ENCODE measurements at places on chromosomes 12 and 14.

DNA sequence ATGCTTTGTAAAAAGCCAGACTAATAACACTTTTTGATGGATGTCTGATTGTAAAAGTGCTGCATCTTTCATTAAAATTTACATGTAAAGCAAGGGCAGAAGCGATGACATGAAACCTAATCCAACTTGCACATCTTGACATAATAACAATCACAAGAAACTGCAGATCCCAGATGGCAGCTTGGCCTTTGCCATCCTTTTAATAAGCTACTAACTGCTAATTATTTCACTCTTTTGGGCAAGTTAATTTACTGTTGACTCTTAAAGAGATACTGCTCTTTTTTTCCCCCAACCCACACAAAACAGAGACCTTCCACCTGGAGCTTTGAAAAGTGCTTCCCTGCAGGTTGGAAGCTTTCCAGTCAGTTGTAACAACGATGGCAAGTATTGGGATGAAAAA lies 137.5 kb downstream of the NRXN3 start:
- no peak for DNase-seq

- no peak for DNase-seq
These were observed 7.6 kb upstream of the IFI27 start for GRCh38 chr14:94102768-94103482.

DNA sequence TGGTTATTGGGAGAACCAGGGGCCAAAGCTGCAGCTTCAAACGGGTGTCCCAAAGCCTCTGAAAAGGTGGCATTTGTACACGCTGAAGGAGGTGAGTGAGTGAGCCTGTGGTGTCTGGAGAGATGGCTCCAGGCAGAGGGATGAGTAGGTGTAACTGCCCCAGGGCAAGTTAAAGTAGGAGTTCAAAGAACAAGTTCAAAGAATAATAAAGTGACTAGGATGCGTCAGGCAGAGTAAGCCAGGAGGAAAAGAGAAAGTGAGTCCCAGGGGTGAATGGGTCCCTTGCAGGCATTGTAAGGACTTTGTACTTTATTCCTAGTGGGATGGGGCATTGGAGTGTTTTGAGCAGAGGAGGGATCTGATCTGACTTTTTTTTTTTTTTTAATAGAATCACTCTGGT lies 201.4 kb upstream of the PWP1 start:
- no peak for DNase-seq

DNA sequence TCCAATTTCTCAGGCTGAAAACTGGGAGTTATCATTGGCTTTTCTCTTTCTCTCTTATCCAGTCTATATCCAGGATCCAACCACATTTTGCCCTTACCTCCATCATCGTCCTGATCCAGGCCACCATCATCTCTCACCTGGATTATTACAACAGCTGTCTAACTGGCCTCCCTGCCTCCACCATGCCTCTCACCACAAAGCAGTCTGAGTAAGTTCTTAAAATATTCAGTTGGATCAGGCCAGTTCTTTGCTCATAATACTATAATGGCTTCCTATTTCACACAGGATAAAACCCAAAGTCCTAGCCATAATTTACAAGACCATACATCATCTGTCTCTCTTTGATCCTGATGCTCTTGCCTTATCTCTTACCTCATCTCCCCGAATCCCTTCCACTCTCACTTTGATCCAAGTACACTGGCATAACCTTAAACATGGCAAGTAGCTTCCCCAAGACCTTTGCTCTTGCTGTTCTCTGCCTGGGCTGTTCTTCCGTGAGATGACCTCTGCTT lies 133.4 kb upstream of the RAP1B start:
- no peak for DNase-seq

DNA sequence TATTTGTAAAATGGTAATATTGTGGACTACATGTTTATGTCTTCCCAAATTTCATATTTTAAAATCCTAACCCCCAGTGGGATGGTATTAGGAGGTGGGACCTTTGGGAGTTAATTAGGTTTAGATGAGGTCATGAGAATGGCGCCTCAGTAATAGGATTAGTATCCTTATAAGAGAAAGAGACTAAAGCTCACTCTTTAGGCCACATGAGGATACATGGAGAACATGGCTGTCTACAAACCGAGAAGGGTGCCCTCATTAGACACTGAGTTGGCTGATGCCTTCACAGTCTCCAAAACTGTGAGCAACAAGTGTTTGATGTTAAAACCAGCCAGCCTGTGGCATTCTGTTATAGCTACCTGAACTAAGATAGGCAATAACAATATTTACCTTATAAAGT lies 58.3 kb upstream of the OTOGL start:
- no peak for DNase-seq

- DNase-seq = no peak
These were observed at the start of gene LTB4R for GRCh38 chr14:24310646-24311604. Gene LTB4R (plus strand): TSS chr14:24311502. CDS start chr14:24315652, 4,150 bp downstream.

DNA sequence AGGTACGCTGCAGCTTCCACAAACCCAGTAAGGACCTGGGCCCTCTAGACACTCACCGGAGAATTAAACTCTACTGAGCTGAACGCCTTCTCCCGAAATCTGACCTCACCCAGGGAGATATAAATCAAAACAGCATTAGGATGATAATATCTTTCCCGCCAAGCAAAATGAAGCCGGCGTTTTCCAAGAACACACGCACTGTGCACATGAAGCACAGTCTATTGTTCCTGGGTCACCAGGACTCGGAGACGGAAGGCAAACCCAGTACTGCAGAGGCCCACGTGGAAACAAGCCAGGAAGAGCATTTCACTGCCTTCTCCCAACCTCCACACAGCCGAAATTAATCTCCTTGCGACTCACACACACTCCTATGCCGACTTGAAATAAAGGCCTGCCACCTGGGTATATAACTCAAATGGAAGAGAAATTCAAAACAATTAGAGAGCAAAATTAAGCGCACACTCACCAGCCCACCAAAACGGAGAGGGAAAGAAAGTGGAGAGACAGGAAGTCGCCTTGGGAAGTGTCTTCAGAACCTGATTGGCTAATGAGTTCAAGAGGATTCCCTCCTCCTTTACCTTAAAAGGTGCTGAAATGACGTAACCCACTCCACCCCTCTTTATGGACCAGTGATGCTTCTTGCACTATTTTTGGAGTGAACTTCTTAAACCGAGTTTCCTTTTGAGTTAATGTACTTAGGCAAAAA lies at the start of gene CCNB1IP1:
CCNB1IP1 (minus strand) TSS at position 492 of the 706 bp plus-strand sequence. CDS start 16,756 bp downstream, outside the sequence.
- peak; percentile 13 for DNase-seq

- no peak for DNase-seq
These were observed 17.5 kb downstream of the ATXN2 start for GRCh38 chr12:111581434-111582132.

DNA sequence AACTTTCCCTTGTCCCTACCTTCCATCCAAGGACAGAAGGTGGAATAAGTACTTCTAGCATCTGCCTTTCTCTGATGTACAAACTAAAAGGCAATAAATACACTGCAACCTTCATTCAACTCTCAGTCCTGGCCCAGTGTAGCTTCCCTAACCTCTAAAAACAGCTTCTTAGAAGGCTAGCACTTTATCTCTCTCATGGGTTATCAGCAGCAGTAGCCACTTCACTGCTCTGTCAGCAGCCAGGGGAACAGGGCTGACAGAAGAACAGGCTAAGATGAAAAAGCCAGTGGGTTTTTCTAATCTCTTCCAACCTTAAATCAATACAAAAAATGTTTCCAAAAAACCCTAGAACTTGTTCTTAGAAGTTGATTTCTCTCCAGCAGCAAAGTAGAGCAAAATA lies 13.2 kb downstream of the BAZ2A start:
- DNase-seq = no peak

DNA sequence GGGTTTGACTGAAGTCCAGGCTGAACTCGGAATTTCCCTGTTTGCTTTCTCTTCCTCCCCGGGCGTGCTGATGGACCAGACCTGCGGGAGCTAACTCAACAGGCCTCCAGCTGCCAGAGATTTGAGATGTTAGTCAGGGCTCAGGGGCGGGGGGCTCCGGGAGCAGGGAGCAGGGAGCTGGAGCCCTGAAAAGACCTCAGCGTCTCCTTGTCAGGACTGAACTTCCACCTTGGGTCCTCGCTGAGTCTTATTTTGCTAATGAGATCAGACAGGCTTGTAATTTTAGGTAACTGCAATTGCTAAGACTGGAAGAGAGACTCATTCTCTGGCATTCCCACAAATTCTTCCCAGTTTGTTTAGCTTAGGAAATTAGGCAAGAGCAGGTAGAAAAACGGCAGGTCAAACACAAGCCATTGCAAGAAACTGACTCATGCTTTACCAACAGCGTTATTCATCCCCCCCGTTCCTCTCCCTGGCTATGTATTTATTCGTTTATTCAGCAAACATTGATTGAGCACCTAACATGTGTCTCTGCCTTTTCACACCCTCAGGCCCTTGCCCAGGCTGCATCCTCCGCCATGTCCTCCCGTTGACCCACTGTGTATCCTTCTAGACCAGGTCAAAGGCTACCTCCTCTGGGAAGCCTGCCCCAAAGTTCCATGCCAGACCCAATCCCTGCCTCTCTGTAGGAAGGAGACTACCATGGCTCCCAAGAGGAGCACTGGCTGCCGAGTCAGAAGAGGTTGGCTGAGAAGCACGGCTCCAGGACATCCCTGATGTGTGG lies 80.4 kb upstream of the DIO3 start:
- no peak for DNase-seq

DNA sequence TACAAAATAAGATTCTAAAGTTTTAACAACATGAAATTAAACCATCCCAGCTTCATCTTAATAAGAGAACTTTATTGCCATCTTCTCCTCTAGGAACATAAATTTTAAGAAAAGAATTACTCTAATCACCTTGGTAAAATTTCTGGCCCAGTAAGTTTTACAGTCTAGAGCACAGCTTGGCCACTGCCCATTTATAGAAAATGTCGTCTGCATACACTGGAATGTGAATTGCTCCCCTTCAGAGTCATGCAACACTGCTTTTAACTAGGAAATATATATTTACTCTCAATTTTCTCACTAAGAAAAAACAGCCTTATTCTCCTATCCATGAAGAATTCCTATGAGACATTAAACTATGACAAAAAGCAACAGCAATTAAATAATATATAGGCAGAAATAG lies 48.2 kb downstream of the KCNC2 start:
- DNase-seq = no peak

- no peak for DNase-seq
These were observed 39.0 kb upstream of the LDHB start for GRCh38 chr12:21696625-21697024.
